ENCODE measurements at places on chromosomes 11 and 22.
A peak's percentile ranks its signal among the peaks of the same experiment; 100 is the strongest.

DNA sequence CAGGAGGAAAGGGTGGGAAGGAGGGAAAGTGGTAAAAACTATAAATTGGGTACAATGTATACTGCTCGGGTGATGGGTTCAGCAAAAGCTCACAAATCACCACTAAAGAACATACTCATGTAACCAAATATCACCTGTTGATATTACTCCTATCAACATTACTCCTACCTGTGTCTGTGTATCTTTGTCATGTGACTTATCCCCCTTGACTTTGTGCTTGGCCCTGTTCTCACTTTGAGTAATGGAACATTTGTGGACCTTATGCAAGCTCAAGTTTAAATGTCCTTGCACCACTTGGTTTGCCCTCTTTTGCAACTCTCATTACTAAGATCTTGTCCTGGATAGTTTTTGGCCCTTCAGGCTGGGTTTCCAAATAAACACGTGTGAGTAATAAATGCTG is 39.0 kb downstream of the ZNF280B start:
- no peak overlapping the region for H3K4me3 ChIP-seq
- no peak for DNase-seq
- H3K36me3 ChIP-seq: no peaks in the 10 kb centered on the region
- no peak overlapping the region for H3K27ac ChIP-seq
- H3K4me1 ChIP-seq: no peaks in the 10 kb centered on the region

DNA sequence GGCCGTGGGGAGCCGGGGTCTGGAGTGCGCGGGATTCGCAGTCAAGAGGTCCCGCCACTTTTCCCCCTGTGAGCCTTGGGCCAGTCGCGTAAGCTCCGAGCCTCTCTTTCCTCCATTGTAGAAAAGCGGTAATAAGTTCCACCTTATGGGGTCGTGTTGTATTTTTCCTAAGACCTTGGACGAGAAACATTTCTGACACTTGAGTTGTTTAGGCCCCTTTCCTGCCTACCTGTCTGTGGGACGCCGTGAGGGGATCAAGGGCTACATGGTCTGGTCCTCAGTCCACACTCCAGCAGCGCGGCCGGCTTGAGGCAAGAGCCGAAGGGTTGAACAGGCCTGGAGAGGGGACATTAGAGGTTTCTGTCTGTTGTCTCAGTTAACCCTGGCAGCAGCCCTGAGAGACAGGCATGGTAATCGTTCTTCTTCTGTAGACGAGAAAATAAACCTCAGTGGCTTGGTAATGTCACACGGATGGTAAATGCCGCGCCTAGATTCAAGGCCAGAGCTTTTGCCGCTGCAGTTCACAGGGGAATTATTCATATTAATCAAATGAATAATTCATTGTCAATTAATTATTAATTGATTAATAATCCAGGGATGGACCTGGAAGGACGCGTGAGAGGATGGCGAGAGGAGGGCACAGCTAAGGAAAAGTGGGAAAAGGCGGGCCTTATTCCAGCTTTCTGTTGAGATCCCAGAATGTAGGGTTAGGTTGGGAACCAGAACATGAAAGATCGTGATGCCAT is 545 bp downstream of the FEN1 start:
- no peaks in the 10 kb centered on the region for H3K27me3 ChIP-seq
- H3K4me1 ChIP-seq: peaks cover 9% of the 10 kb centered on the region
- peak overlapping the region; percentile 99 for H3K4me3 ChIP-seq
- no peak for DNase-seq
- peak overlapping the region; percentile 99 for H3K27ac ChIP-seq

DNA sequence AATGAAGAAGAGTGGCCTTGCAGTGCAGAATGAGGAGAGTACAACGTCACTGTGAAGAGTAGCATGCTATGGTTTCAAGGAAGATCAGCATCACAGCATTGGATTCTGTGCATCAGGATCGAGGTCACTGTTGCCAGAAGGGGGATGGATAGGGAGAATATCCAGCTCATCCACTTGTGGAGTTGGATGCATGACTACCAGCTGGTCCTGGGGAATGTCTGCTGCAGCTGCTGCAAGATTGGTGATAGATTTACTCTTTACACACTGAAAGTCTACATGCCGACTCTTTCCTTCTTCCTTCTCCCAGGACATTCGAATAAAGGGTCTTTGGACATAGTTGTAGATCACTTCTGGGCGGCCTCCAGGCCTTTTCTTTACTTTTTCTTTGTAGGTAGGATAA is 74.3 kb downstream of the BTBD10 start:
- DNase-seq: no peak
- H3K27me3 ChIP-seq: no peaks in the 10 kb centered on the region
- H3K4me1 ChIP-seq: no peaks in the 10 kb centered on the region

DNA sequence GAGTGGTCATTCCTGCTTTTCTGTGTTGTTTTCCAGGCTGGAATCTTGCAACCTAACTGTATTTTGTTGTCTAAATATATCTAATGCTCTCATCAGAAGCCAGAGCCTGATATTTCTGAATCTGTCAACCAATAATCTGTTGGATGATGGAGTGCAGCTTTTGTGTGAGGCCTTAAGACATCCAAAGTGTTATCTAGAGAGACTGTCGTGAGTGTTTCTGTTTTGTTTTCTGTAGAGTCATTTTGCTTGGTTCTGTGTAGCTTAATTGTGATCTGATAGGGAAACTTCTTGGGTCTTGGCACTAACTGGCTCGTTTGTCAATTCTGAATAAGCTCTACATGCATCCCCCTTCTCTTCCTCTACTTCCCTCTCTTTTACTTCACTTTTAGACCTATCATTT is 31.2 kb upstream of the RBMXL2 start:
- no peak overlapping the region for H3K4me3 ChIP-seq
- no peak overlapping the region for H3K27ac ChIP-seq
- no peaks in the 10 kb centered on the region for H3K4me1 ChIP-seq
- DNase-seq: no peak

GRCh38 chr11:9550191-9550628 is 23.3 kb upstream of the WEE1 start:
- no peak overlapping the region for H3K4me3 ChIP-seq
- no peaks in the 10 kb centered on the region for H3K27me3 ChIP-seq
- peaks cover 7% of the 10 kb centered on the region for H3K4me1 ChIP-seq
- DNase-seq: no peak
- no peak overlapping the region for H3K27ac ChIP-seq
- no peaks in the 10 kb centered on the region for H3K36me3 ChIP-seq

GRCh38 chr22:20526628-20527355 is 19.4 kb downstream of the MED15 start:
- no peak for DNase-seq
- H3K4me1 ChIP-seq: peaks cover 32% of the 10 kb centered on the region
- H3K4me3 ChIP-seq: no peak overlapping the region
- H3K36me3 ChIP-seq: no peaks in the 10 kb centered on the region

DNA sequence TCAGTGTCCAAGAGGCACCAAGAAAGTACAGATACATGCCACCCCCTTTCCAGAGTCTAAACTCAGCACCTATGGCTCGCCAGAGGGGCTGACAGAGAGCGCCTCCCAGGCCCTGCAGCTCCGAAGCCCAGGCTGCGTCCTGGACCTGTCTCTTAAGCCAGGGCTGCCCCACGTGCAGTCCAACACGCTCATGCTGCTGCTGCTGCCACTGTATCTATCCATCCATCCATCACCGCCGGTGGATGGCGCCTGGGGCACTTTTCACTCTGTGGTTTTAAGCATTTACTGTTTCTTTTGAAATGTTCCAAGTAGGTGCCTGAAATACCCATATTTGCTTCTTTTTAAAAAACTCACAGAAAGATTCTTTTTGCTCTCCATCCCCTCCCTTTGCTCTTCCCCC is 41.8 kb downstream of the MACROD1 start:
- no peaks in the 10 kb centered on the region for H3K27me3 ChIP-seq
- H3K4me3 ChIP-seq: no peak overlapping the region
- no peak for DNase-seq
- H3K27ac ChIP-seq: no peak overlapping the region
- no peaks in the 10 kb centered on the region for H3K36me3 ChIP-seq
- peaks cover 7% of the 10 kb centered on the region for H3K4me1 ChIP-seq

DNA sequence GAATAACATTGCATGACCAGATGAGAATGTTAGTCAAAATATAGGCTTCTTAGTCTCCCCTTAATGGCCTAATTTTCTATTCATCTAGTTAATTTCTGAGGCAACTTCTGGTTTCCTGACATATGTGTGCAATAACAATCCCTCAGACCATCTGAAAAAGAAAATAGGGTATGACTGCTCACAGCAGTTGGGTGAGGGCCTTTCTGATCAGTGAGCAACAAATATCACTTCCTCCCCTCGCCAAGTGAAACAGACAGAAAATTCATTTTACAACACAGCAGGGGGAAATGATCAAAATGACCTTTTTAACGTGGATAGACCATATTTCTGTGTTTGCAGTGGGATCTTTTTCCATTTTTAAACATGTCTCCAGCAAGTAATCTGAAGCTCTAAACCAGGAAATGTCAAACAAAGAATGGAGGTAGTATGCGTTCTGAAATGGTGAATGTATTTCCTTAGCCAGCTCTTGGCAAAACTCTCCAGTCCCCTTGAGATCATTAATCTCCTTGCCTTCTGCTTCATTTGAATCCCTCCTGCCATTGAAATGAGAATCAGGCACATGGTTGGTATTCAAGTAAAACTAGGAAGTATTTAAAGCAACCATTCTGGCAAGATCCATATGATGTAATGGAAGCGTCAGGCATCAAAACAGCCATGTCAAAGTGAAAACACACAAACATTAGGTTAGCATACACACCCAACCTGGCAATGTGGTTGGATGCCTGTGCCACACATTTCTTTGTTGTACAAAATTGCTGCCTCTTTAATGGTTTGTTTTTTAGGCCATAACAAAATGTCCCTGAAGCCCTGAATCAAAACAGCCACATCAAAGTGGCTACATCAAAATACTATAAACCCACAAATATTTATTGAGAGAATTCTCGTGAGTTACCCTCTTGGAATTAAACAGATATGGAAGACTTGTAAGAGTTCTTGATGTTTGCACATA is 100.1 kb downstream of the SLC1A2 start:
- H3K4me3 ChIP-seq: no peak overlapping the region
- H3K27ac ChIP-seq: no peak overlapping the region
- H3K4me1 ChIP-seq: no peaks in the 10 kb centered on the region
- DNase-seq: no peak
- H3K27me3 ChIP-seq: no peaks in the 10 kb centered on the region

GRCh38 chr22:45240104-45240809 is 437 bp downstream of the KIAA0930 start:
- H3K4me3 ChIP-seq: peak overlapping the region; percentile 60
- no peak for DNase-seq
- H3K27me3 ChIP-seq: no peaks in the 10 kb centered on the region
- H3K36me3 ChIP-seq: no peaks in the 10 kb centered on the region

DNA sequence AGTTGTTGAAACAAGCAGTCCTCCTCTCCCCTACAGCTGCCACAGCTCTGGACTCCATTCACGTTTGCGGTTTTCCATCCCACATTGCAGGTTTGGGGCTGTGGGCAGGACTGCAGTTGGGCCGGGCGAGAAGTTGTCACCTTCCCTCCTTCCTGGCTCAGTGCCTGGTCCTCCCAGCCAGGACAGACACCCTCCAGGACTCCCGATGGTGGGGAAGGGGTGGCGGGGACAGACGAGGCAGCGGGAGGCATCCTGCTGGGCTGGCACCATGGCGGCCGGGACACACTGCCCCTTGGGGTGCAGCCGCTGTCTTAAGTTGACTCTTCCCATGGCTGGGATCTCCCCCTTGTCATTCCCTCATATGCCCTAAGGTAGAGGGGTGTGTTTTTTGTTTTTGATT is 615.2 kb downstream of the BRD1 start:
- DNase-seq: no peak
- no peaks in the 10 kb centered on the region for H3K36me3 ChIP-seq
- H3K27me3 ChIP-seq: no peaks in the 10 kb centered on the region

DNA sequence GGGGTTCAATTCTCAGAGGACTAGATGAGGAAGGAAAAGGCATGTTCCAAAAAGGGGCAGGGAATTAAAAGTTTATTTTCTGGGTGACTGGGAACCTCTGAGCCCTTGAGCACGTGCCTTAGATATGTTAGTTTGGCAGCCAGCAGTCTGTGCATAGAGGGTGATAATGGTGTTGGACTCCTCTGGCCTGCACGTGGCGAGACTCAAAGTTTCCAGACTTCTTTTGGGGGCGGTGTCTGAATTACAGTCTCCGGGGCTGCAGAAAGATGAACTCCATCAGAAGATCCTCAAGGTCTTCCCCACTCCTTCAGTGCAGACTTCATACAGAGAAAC is 861 bp upstream of the ZNRF3 start:
- peak overlapping the region; percentile 40 for H3K27ac ChIP-seq
- H3K27me3 ChIP-seq: no peaks in the 10 kb centered on the region
- peak overlapping the region; percentile 74 for H3K4me3 ChIP-seq
- peaks cover 14% of the 10 kb centered on the region for H3K4me1 ChIP-seq
- H3K36me3 ChIP-seq: no peaks in the 10 kb centered on the region
- no peak for DNase-seq

- no peak for DNase-seq
- H3K4me1 ChIP-seq: no peaks in the 10 kb centered on the region
- H3K27me3 ChIP-seq: no peaks in the 10 kb centered on the region
- no peak overlapping the region for H3K27ac ChIP-seq
- no peak overlapping the region for H3K4me3 ChIP-seq
- no peaks in the 10 kb centered on the region for H3K36me3 ChIP-seq
Measured at GRCh38 chr22:41398921-41399320, 17.2 kb downstream of the TEF start.

GRCh38 chr11:73372375-73372993 is 3.7 kb upstream of the RELT start:
- H3K36me3 ChIP-seq: no peaks in the 10 kb centered on the region
- no peaks in the 10 kb centered on the region for H3K27me3 ChIP-seq
- no peak overlapping the region for H3K4me3 ChIP-seq

- no peak for DNase-seq
- no peak overlapping the region for H3K4me3 ChIP-seq
- no peak overlapping the region for H3K27ac ChIP-seq
Measured at GRCh38 chr11:92460213-92460612, 235.6 kb downstream of the FAT3 start.
